ENCODE measurements at places on chromosomes 4 and X.

DNA sequence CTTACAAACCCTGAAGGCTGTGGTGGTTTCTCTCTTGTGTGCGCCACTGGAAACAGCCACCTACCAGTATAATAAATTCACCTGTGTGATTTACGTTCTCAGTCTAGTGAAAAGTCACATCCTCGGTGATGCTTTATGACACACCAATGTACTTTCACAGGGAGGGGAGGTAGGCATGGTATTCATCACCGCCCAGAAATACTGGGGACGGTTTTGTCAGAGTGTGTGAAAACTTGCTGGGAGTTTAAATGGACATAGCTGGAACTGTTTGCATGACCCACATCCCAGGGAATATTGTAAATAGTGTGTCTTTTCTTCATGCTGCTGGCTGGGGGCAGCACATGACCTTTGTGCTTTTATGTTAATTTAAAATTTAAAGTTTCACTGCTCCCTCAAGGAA lies 421.8 kb downstream of the MAPK10 start:
- no peak for DNase-seq

DNA sequence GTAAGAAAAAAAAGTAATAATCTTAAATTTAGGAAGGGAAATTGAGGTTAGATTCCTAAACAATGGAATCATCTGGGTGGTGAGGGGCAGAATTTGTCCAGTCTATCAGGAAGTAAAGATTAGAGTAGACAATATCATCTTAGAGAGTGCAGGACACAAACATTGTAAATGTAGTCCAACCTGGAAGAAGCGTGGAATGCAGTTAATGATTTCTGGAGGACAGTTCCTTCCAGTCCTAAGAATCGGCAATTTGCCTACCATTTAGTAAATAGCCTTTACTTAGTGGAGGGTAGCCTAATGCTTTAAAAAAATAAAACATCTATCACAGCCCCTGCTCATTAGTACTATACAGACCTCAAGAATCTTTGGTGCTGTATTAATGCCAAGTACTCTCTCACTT lies 147.5 kb upstream of the TTC29 start:
- DNase-seq: no peak

DNA sequence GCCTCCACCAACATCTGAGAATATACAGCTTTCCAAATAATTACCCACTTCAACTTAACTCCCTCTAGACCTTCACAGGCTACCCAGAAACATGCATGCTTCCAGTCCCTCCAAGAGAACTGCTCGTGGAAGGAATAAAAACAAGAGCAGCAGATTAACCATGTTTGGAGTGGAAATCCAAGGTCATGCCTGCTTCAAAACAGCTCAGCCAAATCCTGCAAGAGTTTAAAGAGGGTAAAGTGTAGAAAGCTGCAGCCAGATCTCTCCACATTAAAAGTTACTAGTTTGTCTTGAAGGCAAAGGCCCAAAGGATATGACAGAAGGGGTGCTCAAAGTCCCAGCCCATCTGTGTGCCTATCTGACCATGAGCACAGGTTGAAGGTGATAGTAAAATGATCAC lies 139.3 kb downstream of the RNF150 start:
- no peak for DNase-seq

DNA sequence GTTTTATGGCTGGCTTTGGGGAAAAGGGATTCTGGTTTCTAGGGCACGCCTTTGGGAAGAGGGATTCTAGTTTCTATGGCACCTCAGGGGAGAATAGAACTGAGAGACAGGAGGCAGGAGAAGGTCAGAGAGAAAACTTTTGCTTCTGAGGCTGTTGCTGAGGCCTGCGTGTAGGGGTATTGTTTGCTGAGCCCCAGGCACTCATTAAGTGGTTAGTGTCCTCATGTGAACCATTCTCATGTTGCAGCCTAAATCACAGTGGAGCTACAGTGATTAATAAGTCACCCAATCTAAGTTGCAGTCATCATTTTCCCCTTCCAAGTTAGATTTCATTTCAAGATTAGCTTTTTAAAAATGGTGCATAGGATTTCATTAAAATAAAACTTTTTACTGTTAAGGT lies 29.0 kb downstream of the VCX3A start:
- no peak for DNase-seq

- DNase-seq: no peak
These were observed 12.8 kb upstream of the UGT2B10 start for GRCh38 chr4:68803013-68803412.

DNA sequence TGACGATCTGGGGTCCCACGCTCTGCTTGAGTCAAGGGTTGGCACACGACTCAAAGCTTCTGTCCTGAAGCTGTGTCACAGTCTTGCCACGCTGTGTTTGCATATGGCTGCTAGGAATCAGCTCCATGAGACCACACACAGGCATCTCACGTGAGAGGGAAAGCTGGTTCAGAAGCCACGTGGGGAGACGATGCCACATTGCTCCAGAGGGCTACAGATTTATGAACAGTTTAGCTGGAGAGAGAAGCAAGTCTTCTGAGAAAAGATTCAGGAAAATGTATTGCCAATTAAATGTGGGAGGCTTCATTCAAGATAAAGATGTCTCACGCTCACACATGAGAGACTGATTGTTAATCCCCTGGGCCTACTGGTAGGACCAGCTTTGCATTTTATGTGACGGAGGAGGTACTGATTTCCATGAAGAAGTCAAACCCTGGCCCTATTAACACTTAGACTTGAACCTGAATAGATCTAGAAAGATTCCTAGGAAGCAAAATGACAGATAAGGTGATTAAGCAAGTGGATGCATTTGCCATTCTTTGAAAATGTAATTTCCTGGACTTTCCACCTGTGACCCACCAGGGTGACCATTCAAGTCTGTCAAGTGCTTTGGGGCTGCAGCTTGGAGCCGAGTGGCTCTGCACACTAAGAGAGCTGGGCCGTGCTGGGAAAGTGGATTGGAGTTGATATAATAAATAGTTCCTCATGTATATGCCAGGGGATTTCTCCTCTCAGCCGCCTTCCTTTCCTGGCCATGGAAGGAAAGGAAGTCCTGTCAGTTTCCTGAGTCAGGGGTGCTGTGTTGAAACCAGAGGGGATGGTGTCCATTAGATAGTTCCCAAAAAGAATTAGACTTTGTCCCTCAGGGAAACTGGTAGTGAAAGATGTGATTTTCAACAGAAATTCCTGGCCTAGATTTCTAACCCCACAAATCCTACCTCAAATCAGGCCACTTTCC lies 29.0 kb downstream of the ENPP6 start:
- DNase-seq: no peak

DNA sequence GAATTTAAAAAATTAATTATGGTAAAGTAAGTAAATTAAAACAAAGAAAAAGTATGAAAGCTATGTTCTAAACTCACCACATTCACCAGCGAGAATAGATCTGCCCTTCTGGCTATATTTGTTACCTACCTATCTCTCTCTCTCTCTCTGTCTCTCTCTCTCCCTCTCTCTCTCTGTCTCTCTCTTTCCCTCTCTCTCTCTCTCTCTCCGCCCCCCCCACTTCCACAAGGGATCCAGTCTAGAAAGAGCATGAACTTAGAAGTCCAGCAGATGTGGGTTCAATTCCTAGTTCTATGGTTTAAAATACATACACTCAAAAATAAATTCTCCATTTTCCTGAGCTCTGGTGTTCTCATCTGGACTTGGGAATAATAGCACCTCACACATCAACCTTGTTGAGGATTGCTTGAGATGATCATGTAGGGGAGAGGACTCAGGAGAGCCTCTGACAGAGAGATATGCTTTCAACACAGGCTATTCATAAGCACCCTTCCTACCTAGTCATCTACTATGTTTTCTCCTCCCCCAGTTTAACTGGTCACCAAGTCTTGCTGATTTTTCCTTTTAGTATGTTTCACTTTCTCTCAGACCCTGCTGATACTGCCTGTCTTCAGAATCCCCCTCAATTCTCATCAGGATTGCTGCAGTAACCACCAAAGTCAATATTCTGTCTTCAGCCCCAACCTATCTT lies 64.7 kb downstream of the SLC7A11 start:
- no peak for DNase-seq

DNA sequence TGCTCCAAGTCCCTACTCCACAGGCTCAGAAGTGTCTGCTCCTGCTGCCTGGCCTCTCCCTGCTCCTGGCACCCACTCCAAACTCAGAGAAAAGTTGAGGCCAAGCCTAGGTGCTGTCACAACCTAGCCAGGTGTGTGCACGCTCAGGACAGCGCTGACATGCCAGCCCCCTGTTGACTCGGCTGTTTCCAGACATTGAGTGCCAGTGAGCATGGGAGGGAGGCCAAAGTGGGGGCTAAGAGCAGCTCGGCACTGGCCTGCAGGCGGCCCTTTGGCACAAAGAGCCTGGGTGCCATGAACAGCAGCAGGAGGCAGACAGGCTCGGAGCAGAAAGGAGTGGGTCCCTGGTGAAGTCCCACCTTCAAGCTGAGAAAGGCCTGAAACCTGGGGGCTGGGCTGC lies 79.6 kb upstream of the DDX60 start:
- DNase-seq: no peak

- no peak for DNase-seq
These were observed 23.9 kb upstream of the MSN start for GRCh38 chrX:65643531-65644052.

DNA sequence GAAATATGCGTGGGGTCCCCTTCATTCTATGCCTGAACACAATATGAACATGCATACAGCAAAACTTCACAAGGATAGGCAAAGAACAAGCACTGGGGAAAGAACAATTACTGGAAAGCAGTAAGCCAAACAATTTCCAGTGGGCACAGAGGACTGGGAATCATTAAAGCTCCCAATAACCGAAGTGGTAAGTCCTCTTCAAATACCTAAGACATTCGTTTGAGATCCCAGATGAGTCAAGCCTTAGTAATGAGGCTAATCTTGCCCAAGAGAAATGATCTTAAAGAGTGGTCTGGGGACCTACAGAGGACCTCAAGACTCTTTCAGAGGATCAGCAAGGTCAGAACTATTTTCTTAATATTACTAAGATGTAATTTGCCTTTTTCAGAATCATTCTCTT lies 28.6 kb downstream of the ANAPC10 start:
- DNase-seq: no peak

DNA sequence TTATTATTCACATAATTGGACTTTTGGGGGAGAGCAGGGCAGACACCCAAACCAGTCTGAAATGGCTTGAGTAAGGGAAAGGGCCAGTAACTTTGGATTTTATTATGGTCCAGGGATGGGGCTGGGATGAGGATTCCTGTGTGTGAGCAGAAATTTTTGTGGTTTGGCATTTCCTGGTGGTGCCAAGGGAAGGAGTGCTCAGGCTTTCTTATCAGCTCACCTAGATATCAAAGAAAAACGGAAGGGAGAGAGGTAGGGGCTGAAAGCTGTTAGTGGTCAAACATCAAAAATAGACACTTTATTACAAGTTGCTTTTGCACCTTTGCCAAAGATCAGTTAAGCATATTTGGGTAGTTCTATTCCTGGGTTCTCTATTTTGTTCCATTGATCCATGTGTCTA lies 128.5 kb upstream of the DIPK2B start:
- DNase-seq: no peak

GRCh38 chr4:70463335-70463734 lies 8.7 kb upstream of the MUC7 start:
- no peak for DNase-seq

GRCh38 chr4:16817286-16817685 lies 81.2 kb downstream of the LDB2 start:
- no peak for DNase-seq

GRCh38 chrX:82848111-82848510 lies 660.0 kb upstream of the POU3F4 start:
- DNase-seq: no peak

DNA sequence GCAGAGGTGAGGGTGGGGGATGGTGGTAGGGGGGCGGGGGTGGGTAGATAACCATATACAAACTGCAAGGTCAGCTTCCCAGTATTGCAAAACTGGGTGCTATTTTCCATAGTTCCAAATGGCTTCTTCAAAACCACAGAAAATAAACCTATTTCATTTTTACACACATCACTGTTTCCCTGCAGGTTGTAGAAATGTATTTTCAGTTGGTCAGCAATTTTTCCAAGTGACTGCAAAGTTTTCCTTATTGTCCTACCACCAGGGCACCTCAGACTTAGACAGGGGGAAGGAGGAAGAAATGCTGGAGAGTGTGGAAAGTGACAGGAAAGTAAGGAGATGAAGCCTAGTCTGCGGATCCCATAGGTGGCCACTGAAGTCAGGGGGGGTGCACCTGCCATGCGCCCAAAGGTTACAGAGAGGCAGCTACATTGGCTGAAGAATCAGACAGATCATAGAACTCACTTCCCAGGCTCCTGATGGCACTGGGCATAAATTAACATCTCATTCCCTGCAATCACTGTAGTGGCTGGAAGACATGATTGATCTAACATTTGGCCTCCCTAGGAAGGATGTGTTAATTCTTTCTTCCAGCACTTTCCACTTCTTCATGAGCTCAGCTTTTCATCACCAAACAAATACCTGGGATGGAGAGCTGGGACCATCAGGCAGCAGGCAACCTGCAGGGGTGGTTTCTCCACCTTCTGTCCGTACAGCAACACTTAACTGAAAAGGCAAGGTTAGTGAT lies 402.0 kb downstream of the HNRNPD start:
- no peak for DNase-seq

GRCh38 chr4:66662620-66663019 lies 882.7 kb downstream of the CENPC start:
- no peak for DNase-seq

GRCh38 chr4:129526812-129527211 lies 430.9 kb downstream of the C4orf33 start:
- no peak for DNase-seq

DNA sequence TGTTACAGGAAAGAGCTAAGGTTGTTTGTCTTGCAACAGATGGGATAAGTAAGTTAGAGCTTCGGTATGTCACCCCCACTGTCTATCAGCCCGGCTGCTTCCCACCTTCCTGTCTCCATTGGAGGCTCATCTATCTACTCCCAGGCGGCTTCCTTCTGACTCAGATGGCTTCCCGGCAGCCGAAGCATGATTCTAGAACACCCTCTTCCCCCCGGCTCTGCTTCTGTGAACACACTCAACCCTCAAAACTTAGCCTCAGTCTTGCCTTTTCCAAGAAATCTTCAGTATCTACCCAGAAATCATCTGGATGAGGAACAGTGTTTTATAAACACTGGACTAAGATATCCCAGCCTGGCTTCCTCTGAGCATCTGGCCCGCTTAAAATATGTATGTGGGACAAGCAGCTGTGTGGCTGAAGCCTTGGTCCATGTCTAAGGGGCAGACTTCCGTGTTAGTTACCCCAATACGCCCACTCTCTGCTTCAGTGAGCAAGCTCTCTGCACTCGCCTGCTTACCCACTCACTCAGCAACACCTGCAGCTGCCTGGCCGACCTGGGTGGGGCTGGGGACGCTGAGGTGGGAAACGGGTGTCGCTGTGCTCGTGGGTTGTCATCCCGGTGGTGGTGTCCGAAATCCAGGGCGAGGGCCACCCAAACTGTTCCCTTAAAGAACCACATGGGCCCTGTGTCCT lies 12.0 kb upstream of the SLC2A9 start:
- DNase-seq: peak; percentile 49

DNA sequence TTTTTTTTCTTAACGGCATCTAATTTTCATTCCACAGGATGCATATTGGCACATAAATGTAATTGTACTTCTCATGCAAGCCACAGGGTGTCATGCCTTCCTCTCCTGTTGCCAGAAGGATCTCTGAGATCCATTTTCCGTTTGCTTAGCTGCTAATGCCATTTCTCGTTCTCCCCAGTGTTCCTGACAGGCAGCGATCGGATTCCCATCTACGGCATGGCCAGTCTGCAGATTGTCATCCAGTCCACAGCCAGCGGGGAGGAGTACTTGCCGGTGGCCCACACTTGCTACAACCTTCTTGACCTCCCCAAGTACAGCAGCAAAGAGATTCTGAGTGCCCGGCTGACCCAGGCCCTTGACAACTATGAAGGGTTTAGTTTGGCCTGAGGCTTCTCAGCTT lies 8.9 kb upstream of the NAP1L5 start:
- DNase-seq: peak; percentile 28
